ENCODE measurements at places on chromosomes 5 and 9. TPM values are rescaled to one million over a fixed set of nuclear protein-coding genes. Genes with fewer than 3 reads are reported as not detected.

The SPINK5 gene
- 1.1 TPM for total RNA-seq

The FCN1 gene
- 14.4 TPM for total RNA-seq

The IFNB1 gene
- total RNA-seq = not detected

The LPAR1 gene
- 125 TPM for total RNA-seq

The IL13 gene
- not detected for total RNA-seq

The ZSWIM6 gene
- 19.5 TPM for total RNA-seq

DNA sequence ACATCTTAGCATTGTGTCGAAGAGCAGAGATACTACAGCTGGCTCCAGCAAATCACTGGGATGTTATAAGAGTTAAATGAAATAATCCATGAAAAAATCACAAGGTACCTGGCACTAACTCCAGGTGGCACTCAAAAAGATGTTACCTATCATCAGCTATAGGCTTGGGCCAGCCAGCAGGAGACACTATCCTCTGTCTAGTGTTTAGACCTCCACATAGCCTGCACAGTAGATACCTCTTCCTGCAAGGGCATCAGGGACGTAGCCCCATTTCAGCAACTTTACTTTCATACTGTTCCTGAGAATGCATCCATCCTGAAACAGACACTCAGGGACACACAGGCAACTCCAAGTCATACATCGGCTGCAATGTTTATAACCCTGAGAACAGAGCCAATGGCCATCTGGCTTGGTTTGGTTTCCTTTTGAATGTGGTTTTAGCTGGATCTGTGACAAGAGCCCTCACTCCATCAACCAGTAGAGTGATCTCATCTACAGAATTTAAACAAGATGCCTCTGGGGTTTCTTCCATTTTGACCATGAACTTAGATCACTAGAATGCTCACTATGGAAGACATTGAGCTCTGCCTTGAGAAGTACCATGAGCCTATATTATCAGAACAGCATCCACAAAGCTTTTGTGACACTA, 69.9 kb downstream of the TLE1 start:
- DNase-seq = no peak
- no peaks in the 10 kb centered on the region for H3K27me3 ChIP-seq
- no peaks in the 10 kb centered on the region for H3K4me1 ChIP-seq
- no peak overlapping the region for H3K27ac ChIP-seq
- peaks cover 2% of the 10 kb centered on the region for H3K36me3 ChIP-seq

- DNase-seq = no peak
- H3K4me1 ChIP-seq = no peaks in the 10 kb centered on the region
- no peaks in the 10 kb centered on the region for H3K36me3 ChIP-seq
- H3K27ac ChIP-seq = no peak overlapping the region
- H3K4me3 ChIP-seq = no peak overlapping the region
Observed at GRCh38 chr5:159850160-159850559, 66.1 kb upstream of the ADRA1B start.

- H3K4me3 ChIP-seq = no peak overlapping the region
- H3K4me1 ChIP-seq = no peaks in the 10 kb centered on the region
- no peaks in the 10 kb centered on the region for H3K27me3 ChIP-seq
- DNase-seq = no peak
- H3K36me3 ChIP-seq = no peaks in the 10 kb centered on the region
Observed at GRCh38 chr5:98104454-98105188, 668.8 kb upstream of the RGMB start.

DNA sequence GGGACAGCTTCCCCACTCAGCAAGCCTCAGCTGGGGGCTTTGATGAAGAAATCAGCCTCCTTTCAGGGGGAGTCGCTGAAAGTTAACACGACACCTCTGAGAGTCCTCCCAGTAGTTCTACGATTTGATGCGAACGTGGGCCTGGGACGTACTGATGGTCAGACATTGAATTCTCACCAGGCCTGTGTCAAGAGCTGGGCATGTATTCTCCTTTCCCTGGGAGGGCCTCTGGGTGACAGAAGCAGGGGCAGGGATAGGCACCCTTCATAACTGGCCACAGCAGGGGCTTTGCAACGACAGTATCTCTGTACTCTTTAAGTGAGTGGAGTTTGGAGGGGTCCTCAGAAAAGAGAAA, 15.6 kb upstream of the COL5A1 start:
- no peaks in the 10 kb centered on the region for H3K4me1 ChIP-seq
- H3K4me3 ChIP-seq = no peak overlapping the region
- H3K27me3 ChIP-seq = no peaks in the 10 kb centered on the region
- no peak overlapping the region for H3K27ac ChIP-seq
- H3K36me3 ChIP-seq = no peaks in the 10 kb centered on the region

DNA sequence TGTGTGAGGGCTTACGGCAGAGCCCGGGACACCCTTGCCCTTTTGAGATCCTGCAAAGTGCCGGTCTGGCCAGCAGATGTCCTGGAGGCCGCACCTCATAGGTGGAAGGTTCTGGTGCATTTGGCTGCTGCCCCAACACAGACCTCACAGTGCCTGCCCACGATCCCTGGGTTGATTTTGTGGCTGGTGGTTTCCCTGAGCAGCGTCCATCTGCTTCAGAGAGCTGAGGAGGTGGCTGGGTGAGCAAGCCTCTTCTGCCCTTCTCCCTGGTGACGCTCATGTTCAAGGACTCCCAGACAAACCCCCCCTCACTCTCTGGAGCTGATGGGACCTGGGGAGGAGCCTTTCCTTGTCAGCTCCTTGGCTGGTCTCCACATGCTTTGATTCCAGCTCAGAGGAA, 18.9 kb downstream of the BNIP1 start:
- H3K27me3 ChIP-seq = no peaks in the 10 kb centered on the region
- no peaks in the 10 kb centered on the region for H3K4me1 ChIP-seq
- no peak for DNase-seq
- no peak overlapping the region for H3K4me3 ChIP-seq
- no peak overlapping the region for H3K27ac ChIP-seq

DNA sequence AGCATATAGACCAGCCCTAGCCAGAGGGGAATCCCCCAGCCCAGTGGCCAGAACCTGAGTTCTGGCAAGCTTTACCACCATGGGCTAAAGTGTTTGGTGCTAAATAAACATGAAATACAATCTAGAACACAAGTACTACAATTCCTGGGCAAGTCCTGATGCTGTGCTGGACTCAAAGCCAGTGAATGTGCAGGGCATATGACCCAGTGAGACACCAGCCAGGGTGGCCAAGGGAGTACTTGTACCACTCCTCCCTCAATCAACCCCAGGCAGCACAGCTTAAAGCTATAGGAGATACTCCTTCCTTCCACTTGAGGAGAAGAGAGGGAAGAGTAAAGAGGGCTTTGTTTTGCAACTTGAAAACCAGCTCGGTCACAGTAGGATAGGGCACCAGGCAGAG, 63.6 kb downstream of the SSBP2 start:
- H3K36me3 ChIP-seq = peaks cover 2% of the 10 kb centered on the region
- no peak overlapping the region for H3K4me3 ChIP-seq
- no peak overlapping the region for H3K27ac ChIP-seq
- no peak for DNase-seq

DNA sequence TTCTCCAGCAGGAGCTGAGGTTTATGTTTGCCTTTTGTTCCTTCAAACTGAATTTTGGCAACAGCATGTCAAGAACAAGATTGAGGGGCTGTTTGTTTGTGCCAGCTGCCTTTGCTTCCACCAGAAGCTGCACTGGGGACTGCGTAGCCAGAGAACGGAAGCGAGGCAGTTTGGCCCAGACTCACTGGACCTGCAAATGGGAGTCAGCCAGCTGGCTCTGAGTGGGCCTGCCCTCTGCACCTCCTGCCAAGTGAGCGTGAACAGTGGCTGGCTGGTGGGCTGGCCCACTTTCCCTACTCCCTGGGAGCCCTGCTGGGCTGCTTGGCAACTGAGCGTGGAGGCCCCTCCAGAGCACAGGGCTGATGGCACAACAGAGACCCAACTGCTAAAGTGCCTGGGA, 111.6 kb downstream of the GALNT10 start:
- no peaks in the 10 kb centered on the region for H3K36me3 ChIP-seq
- H3K27ac ChIP-seq = peak overlapping the region; percentile 39
- no peak overlapping the region for H3K4me3 ChIP-seq
- peak; percentile 85 for DNase-seq
- no peaks in the 10 kb centered on the region for H3K27me3 ChIP-seq
- H3K4me1 ChIP-seq = no peaks in the 10 kb centered on the region

DNA sequence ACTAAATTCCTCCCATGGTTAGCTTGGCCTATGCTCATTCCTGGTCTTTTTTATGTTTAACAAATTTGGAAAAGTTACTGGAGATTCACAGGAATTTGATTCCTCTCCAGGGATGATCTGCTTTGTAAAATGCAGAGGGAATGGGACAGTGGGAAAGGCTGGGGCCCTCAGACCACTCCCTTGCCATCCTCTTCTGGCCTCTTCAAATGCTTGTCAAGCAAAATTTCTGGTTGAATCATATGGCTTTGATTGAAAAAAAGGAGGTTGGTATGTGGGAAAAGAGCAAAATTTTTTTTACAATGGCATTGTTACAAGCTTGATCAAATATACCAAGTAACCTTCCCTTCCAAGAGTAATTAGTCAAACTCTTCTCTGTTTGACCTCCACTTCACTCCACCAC, 225.1 kb downstream of the PIK3R1 start:
- H3K36me3 ChIP-seq = no peaks in the 10 kb centered on the region
- no peaks in the 10 kb centered on the region for H3K27me3 ChIP-seq
- H3K27ac ChIP-seq = no peak overlapping the region
- no peak overlapping the region for H3K4me3 ChIP-seq
- no peak for DNase-seq

DNA sequence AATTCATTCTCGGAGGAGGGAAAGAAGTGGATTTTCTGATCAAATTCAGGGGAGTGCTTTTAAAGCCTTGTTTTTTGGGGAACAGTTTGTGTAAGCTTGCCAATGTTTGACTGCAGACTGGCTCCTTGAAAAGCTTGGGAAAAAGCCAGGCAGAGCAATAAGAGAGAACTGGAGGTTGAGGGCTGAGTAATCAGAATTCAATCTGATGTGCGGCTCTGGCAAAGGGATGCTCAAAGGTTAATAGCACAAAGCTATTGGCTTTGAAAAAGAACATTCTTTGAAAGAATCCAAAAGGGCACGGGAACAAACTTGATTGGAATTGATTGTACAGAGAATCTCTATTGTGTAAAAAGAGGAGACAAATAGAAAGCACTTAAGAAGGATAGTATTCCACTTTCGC, 279.3 kb downstream of the YTHDC2 start:
- no peak overlapping the region for H3K4me3 ChIP-seq
- no peak overlapping the region for H3K27ac ChIP-seq
- no peaks in the 10 kb centered on the region for H3K27me3 ChIP-seq
- H3K36me3 ChIP-seq = no peaks in the 10 kb centered on the region
- H3K4me1 ChIP-seq = no peaks in the 10 kb centered on the region

DNA sequence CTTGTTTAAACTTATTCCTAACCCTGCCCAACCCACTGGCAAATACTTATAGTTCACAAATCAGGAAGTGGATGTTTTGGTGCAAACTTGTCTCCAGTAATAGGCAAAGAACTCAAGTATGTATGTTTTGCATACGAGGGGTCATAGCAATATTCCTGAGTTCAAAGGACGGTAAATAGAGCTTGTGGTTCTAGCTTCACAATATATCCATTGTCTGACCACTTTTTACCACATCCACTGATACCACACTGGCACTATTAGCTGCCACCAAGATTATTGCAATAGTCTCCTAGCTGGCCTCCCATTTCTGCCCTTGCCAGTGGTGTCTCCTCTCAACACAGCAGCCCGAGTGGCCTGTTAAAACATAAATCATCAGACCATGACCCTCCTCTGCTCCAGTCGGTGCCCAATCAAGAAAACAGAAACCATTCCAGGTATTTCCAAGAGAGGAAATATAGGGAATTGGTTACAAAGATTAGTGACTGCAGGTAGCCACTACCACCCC, 17.0 kb downstream of the GRXCR2 start:
- H3K27ac ChIP-seq = no peak overlapping the region
- DNase-seq = no peak
- no peaks in the 10 kb centered on the region for H3K27me3 ChIP-seq
- H3K4me1 ChIP-seq = no peaks in the 10 kb centered on the region
- H3K36me3 ChIP-seq = no peaks in the 10 kb centered on the region

DNA sequence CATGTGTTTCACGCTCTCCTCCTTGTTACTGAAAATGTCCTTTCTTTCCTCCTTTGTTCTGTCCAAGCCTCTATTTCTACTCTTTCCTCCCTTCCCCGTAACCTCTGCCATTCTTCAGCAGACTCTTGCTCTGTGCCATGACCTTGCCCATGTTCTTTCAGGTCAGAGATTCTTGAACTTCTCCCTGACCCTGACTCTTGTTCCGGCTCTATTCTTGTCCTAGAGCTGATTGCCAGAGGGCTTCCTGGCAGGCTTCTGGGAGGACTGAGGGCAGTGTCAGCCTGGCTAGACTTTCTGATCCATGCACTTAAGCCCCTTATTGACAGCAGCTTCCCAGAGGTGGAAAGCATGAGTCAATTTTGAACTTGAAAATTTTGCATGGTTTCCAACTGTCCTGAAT, 174.2 kb downstream of the TMEM161B start:
- no peak overlapping the region for H3K4me3 ChIP-seq
- DNase-seq = no peak
- H3K27me3 ChIP-seq = peaks cover 4% of the 10 kb centered on the region
- no peak overlapping the region for H3K27ac ChIP-seq

- no peaks in the 10 kb centered on the region for H3K4me1 ChIP-seq
- H3K36me3 ChIP-seq = no peaks in the 10 kb centered on the region
- no peak overlapping the region for H3K4me3 ChIP-seq
- H3K27me3 ChIP-seq = no peaks in the 10 kb centered on the region
- no peak overlapping the region for H3K27ac ChIP-seq
- DNase-seq = no peak
Observed at GRCh38 chr5:11467588-11467987, 436.7 kb downstream of the CTNND2 start.

- H3K36me3 ChIP-seq = no peaks in the 10 kb centered on the region
- peak within 1 kb of the TSS; percentile 38 for H3K4me3 ChIP-seq
- no peaks in the 10 kb centered on the region for H3K4me1 ChIP-seq
- peak within 1 kb of the TSS; percentile 72 for H3K27ac ChIP-seq
- peak; percentile 62 for DNase-seq
- no peaks in the 10 kb centered on the region for H3K27me3 ChIP-seq
Observed at GRCh38 chr9:86098824-86099700, at the start of gene GOLM1. Gene GOLM1 (minus strand): TSS chr9:86099558. CDS start chr9:86079320, 20,238 bp downstream.

- H3K27me3 ChIP-seq = no peaks in the 10 kb centered on the region
- no peak overlapping the region for H3K27ac ChIP-seq
- DNase-seq = no peak
- no peaks in the 10 kb centered on the region for H3K36me3 ChIP-seq
- no peak overlapping the region for H3K4me3 ChIP-seq
Observed at GRCh38 chr5:15577831-15578230, 77.9 kb downstream of the FBXL7 start.

DNA sequence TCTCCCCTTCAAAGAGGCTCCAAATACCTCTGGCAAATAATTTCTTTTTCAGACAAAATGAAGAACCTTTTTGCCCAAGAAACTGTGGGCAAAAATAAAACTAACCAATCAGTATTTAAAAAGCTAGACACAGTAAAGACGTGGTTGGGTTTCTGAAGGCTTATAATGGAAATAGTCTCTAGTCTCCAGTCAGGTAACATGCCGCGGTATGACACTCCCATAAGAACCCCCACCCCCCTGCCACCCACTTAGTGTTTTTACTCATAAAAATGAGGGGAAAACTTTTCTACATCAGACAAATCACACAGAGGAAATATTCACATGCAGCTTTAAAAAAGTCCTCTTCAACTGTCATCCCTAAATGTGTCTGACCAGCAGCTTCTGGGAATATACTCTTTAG, 105.3 kb downstream of the THBS4 start:
- no peak for DNase-seq
- no peaks in the 10 kb centered on the region for H3K4me1 ChIP-seq
- H3K27me3 ChIP-seq = no peaks in the 10 kb centered on the region
- H3K27ac ChIP-seq = no peak overlapping the region

GRCh38 chr5:2353871-2354440, 397.5 kb downstream of the IRX2 start:
- H3K27me3 ChIP-seq = no peaks in the 10 kb centered on the region
- no peak overlapping the region for H3K27ac ChIP-seq
- H3K4me3 ChIP-seq = no peak overlapping the region
- no peaks in the 10 kb centered on the region for H3K36me3 ChIP-seq
- DNase-seq = no peak
- H3K4me1 ChIP-seq = no peaks in the 10 kb centered on the region

Data from aorta (tissue), 5 donors.